ENCODE measurements at places on chromosomes 5 and 9. TPM values are rescaled to one million over a fixed set of nuclear protein-coding genes. Genes with fewer than 3 reads are reported as not detected.

The ERCC8 gene
- 17.3 TPM for total RNA-seq

The ORM2 gene
- total RNA-seq: 1.6 TPM

The PDCD1LG2 gene
- total RNA-seq: 8.0 TPM

The IL7R gene
- total RNA-seq: 10.1 TPM

The SLC4A9 gene
- total RNA-seq: not detected

The PTGER4 gene
- 31.5 TPM for total RNA-seq

The PCDHA9 gene
- 1.5 TPM for total RNA-seq

The CEL gene
- total RNA-seq: 0.98 TPM

The MARCOL gene
- total RNA-seq: not detected

The PTPRD gene
- 5.4 TPM for total RNA-seq

The CCNJL gene
- 3.6 TPM for total RNA-seq

The TSSK1B gene
- total RNA-seq: 0.33 TPM

The IL5 gene
- total RNA-seq: not detected

The BHMT gene
- total RNA-seq: 0.98 TPM
